GM04503 (cell line): ENCODE measurements at places on chromosomes 12 and 14.

- DNase-seq, result no peak
These were observed 27.8 kb upstream of the KCNA5 start for GRCh38 chr12:5015711-5016492.

DNA sequence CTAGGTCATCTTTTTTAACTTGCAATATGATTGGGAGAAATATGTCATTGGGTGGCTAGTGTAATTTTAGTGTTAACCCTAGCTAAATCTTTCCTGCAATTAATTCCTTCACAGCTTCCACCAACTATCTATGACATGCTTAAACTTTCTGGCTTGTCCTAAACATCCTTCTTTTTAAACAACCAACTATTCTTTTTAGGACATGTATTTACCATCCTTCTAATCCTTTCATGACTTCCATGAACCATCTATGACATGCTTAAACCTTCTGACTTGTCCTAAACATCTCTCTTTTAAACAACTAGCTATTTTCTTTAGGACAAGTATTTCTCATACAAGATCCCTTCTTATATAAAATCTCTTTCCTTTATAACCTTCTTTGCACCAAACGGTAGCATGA lies 179.6 kb upstream of the PDZRN4 start:
- no peak for DNase-seq

GRCh38 chr14:50335989-50336824 lies 24.1 kb downstream of the DMAC2L start:
- DNase-seq, result no peak

GRCh38 chr14:83607682-83608081 lies 1922.3 kb upstream of the FLRT2 start:
- DNase-seq, result no peak

DNA sequence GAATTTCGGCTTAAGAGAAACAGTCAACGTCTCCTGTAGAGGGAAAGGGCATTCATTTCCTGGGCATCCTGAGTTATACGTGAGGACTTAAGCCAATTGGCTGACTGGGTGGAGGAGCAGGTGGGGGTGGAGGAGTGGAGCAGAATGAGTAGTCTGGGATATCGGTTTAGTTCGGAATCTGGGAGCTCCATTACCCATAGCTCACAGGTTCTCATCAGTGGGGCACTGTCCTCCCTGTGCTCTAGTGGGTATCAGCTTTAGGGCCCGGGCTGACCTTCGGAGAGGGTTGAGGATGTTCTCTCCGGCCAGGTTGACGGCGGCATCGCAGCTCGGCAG lies 704 bp downstream of the SDR39U1 start:
- DNase-seq, result no peak

DNA sequence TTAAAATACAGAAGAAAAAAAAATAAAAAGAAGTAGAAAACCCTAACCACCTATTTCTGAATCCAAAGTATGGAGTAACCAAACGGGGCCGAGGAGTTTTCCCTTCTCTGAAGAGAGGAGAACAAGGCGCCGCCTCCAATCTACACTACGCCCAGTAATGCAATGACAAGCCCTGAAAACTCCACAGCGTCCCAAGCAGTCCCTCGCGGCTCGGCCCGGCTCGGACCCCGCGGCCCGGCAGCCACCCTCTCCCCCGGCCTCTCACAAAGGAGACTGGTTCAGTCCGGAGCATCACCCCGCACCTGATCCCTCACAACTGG lies 371 bp downstream of the CHD8 start:
- no peak for DNase-seq

- no peak for DNase-seq
These were observed 945.8 kb downstream of the DIO2 start for GRCh38 chr14:79265366-79265946.
